ENCODE measurements at places on chromosomes 6 and 20. TPM values are rescaled to one million over a fixed set of nuclear protein-coding genes. Genes with fewer than 3 reads are reported as not detected.

CLDN20 gene
- not detected for total RNA-seq

GRCh38 chr6:27518881-27519795, 46.2 kb upstream of the ZNF184 start:
- H3K27ac ChIP-seq, result no peak overlapping the region
- no peaks in the 10 kb centered on the region for H3K36me3 ChIP-seq
- peak; percentile 71 for DNase-seq
- H3K27me3 ChIP-seq, result no peaks in the 10 kb centered on the region
- H3K4me1 ChIP-seq, result no peaks in the 10 kb centered on the region
- peak overlapping the region; percentile 95 for H3K4me3 ChIP-seq

- peak overlapping the region; percentile 77 for H3K4me3 ChIP-seq
- H3K27ac ChIP-seq, result no peak overlapping the region
- peaks cover 14% of the 10 kb centered on the region for H3K4me1 ChIP-seq
Observed at GRCh38 chr20:41135187-41135887, 2.0 kb upstream of the PLCG1 start.

DNA sequence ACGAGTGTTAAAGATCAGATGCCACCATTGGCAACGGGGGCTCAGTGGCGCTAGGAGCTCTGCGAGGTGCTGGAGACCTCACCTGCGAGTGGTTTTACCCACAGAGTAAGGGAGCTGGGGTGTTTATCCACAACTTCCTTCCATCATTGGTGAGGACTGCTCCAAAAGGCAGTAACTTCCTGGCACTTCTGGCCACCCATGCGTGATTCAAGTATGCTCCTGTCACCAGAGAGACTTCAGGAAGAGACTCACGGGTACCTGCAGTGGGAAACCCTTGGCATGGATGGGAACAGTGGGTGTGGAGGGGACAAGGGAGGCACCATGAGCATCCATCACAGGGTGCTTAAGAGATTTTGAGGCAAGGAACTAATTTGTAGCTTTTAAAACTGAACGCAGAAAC, 53.2 kb downstream of the RIN2 start:
- H3K4me3 ChIP-seq, result no peak overlapping the region
- no peaks in the 10 kb centered on the region for H3K36me3 ChIP-seq
- H3K4me1 ChIP-seq, result no peaks in the 10 kb centered on the region
- DNase-seq, result no peak

Measured in H9 (cell line).